ENCODE measurements at places on chromosomes 12 and 14. TPM values are rescaled to one million over a fixed set of nuclear protein-coding genes. Genes with fewer than 3 reads are reported as not detected.

Gene CSRP2
- polyA plus RNA-seq, result 40.1 TPM

Gene CLEC1A
- polyA plus RNA-seq, result not detected

Gene GALNT9
- polyA plus RNA-seq, result 0.79 TPM

Gene GON7
- 30.5 TPM for polyA plus RNA-seq

Gene RNASE3
- not detected for polyA plus RNA-seq

Gene FIGNL2
- polyA plus RNA-seq, result 0.41 TPM

Gene RPL10L
- not detected for polyA plus RNA-seq

Gene SERPINA12
- polyA plus RNA-seq, result not detected

Gene HOXC6
- 1.9 TPM for polyA plus RNA-seq

Gene KRT79
- not detected for polyA plus RNA-seq

Gene C12orf54
- polyA plus RNA-seq, result 0.07 TPM

Gene NGB
- 0.81 TPM for polyA plus RNA-seq

Gene MANSC4
- not detected for polyA plus RNA-seq

Gene VCPKMT
- 7.6 TPM for polyA plus RNA-seq

Gene BDKRB1
- polyA plus RNA-seq, result 4.3 TPM

Gene GDF3
- not detected for polyA plus RNA-seq

Gene RAD51AP1
- polyA plus RNA-seq, result 11.9 TPM

Gene FSCB
- polyA plus RNA-seq, result not detected

Gene KLRK1
- polyA plus RNA-seq, result not detected

Gene SLCO1C1
- polyA plus RNA-seq, result 4.7 TPM

Gene DBX2
- not detected for polyA plus RNA-seq

Gene SIX6
- not detected for polyA plus RNA-seq

Gene GNB3
- polyA plus RNA-seq, result 5.5 TPM

Gene NR4A1
- polyA plus RNA-seq, result 100 TPM

Gene SMCO2
- polyA plus RNA-seq, result not detected

Gene GPR84
- not detected for polyA plus RNA-seq

Gene DACT1
- polyA plus RNA-seq, result 4.0 TPM

Gene MRPS35
- polyA plus RNA-seq, result 45.1 TPM

Gene RFX4
- polyA plus RNA-seq, result 0.03 TPM

Gene VRTN
- 0.85 TPM for polyA plus RNA-seq

Gene IGF1
- not detected for polyA plus RNA-seq

Gene LALBA
- polyA plus RNA-seq, result not detected

Gene FITM1
- polyA plus RNA-seq, result 2.4 TPM

Gene KLRD1
- polyA plus RNA-seq, result 1.4 TPM

Gene CD4
- polyA plus RNA-seq, result 5.1 TPM

Gene ESPL1
- 8.0 TPM for polyA plus RNA-seq
